ENCODE measurements at places on chromosomes 2 and 18.

DNA sequence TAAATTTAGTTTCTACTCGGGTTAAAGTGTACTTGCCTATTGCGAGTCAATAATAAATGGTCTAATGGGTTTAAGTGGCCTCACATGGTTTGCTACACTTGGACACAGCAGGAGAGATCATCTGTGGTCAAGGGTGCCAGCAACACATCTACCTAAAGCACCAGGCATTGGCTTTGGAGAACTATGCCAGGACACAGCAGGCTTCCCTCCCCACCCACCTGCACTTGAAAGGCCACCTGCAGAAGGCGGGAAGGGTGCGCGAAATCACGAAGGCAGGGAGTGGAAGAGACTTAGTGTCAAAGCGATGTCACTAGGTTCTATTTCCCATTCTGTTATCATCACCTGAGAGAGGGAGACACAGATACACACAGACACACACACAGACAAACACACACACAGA, 44.5 kb downstream of the MYT1L start:
- no peak overlapping the region for H3K4me3 ChIP-seq
- no peaks in the 10 kb centered on the region for H3K36me3 ChIP-seq
- H3K4me1 ChIP-seq: no peaks in the 10 kb centered on the region
- no peaks in the 10 kb centered on the region for H3K27me3 ChIP-seq
- no peak for DNase-seq

- H3K4me1 ChIP-seq: no peaks in the 10 kb centered on the region
- DNase-seq: no peak
- no peaks in the 10 kb centered on the region for H3K27me3 ChIP-seq
- no peaks in the 10 kb centered on the region for H3K36me3 ChIP-seq
Measured at GRCh38 chr2:187574969-187575750, 20.9 kb upstream of the TFPI start.

DNA sequence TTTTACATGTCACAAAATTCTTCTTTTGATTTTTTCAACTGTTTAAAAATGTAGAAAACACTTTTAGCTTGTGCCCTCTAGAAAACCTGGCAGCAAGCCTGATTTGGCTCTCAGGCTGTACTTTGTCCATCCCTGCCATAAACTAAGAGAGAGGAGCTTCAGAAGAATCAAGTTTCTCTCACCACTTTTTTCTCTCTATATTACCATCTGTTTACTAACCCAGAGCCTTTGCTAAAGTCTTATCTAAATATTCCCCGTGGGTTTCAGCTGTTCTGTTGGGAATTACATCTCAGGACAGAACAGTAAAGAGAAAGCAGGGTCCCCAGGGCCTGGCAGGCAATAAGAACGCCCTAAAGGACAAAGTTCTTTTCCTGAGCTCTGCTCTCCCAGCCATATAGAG, 409.1 kb upstream of the CRIM1 start:
- no peaks in the 10 kb centered on the region for H3K27me3 ChIP-seq
- H3K36me3 ChIP-seq: no peaks in the 10 kb centered on the region
- DNase-seq: no peak
- H3K4me1 ChIP-seq: no peaks in the 10 kb centered on the region
- H3K27ac ChIP-seq: no peak overlapping the region
- no peak overlapping the region for H3K4me3 ChIP-seq

DNA sequence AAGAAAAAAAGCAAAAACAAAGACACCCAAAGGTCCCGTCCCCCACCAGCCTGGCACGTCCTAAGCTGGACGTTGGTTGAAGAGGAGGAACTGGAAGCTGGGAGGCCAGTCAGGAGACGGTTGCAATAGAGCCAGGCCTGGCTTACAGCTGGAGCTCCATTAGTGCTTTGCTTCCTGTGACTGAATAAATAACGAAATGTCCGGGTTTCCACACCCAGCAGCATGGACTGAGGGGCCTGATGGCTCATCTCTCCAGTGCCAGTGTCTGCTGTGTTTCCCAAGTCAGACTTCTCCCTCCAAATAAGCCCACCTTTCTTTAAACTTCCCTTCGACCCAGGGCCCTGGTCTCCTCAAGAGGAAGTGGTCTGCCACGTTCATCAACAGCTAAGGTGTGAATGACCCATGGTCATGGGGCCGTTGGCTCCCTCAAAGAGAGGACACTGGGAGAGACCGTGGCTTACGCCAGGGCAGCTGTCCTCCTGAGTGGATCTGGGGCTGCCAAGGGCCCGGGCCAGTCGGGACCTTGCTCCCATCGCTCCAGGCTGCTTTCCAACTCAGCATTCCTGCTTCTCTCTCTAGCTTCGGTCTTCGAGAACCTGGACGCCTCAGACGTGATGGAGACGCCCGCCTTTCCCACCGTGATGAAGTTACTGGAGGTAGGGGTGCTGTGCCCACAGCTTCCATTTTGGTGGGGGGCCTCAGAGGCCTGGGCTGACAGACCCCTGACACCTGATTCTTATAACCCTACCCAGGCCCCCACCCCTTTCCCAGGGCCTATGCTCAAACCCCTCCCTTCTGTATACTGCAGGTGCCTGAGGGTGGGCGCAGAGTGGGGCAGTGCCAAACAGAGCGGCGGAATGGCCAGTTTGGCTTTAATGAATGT, 44.9 kb downstream of the MYO7B start:
- no peaks in the 10 kb centered on the region for H3K36me3 ChIP-seq
- peaks cover 31% of the 10 kb centered on the region for H3K27me3 ChIP-seq
- no peak for DNase-seq
- H3K27ac ChIP-seq: no peak overlapping the region
- no peak overlapping the region for H3K4me3 ChIP-seq

DNA sequence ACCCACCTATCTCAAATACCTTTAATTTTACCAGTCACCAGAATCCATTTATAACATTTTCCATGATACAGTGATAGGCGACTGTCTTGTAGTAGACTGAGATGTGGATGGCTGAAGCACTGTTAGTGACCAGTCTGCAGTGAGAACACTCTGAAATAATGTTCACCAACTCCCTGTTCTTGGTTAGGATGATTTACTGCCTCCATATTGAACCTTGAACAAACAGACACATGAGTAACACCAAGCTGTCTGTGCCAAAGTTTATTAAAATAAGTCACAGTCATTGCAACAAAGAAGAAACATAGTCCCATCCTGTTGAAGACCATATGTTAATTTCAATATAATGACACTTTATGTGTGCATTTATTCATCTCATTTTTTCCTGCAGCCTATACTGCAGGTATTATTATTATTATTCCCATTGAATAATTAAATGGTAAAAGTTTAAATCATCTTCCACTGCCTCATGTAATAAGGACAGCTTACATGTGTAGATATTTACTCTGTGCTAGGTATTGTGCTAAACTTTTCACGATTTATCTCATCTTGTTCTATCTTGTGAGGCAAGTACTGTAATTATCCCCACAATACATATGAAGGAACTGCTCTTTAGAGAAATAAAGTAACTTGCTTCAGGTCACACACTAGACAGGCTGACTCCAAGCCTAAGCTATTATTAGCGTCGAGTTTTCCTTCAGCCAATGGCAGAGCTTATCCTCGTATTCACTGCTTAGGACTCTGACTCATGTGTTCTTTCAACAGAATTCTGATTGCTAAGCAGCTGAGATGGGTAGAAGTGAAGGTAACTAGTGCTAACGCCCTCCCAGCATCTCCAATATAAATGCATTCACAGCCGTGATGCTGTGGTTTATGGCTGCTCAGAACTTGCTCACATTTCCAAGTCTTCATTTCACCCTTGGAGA, 62.5 kb downstream of the ONECUT2 start:
- no peak overlapping the region for H3K27ac ChIP-seq
- H3K4me3 ChIP-seq: no peak overlapping the region
- H3K36me3 ChIP-seq: no peaks in the 10 kb centered on the region
- no peaks in the 10 kb centered on the region for H3K4me1 ChIP-seq

- peaks cover 15% of the 10 kb centered on the region for H3K4me1 ChIP-seq
- H3K27me3 ChIP-seq: peaks cover 8% of the 10 kb centered on the region
- no peak overlapping the region for H3K27ac ChIP-seq
Measured at GRCh38 chr2:173146590-173146989, 70.9 kb downstream of the MAP3K20 start.

- no peak for DNase-seq
- H3K27ac ChIP-seq: no peak overlapping the region
Measured at GRCh38 chr2:237534380-237534779, 32.0 kb upstream of the PRLH start.

DNA sequence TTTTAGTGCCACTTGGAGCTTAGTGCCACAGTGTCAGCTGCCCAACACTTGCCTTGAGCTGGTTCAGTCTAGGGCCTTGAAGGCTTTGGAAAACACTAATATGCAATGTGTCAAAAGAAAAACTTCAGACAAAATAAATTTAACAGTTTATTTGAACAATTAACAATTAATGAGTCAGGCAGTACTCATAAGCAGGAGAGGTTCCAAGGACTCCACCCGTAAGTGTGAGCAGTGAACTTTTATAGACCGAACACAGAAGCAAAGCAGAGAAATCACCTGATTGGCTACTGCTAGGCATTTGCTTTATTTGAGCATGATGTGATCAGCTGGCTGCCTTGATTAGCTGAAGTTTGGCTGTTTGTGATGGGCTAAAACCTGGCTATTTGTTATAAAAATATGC, 49.5 kb upstream of the TBC1D8 start:
- H3K27ac ChIP-seq: no peak overlapping the region
- no peak for DNase-seq
- peaks cover 20% of the 10 kb centered on the region for H3K27me3 ChIP-seq
- H3K36me3 ChIP-seq: no peaks in the 10 kb centered on the region
- H3K4me3 ChIP-seq: no peak overlapping the region

DNA sequence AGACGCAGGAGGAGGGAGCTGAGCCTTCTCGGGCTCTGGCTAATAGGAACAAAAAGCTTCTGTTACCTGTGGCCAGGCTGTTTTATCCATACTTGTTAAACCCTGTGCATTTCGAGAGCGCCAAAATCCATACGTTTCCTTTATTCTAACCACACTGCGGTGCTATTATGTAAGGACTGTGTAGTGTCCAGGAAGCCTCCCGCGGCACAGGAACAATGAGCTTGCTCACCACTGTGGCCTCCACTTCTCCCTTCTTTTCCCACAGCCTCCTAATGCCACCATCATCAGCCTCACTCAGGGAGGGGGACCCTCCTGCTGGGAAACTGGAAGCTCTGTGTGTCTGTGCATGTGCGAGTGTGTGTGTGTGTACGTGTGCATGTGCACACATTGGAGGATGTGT, 268.5 kb downstream of the HAUS1 start:
- no peaks in the 10 kb centered on the region for H3K36me3 ChIP-seq
- H3K4me1 ChIP-seq: no peaks in the 10 kb centered on the region
- peaks cover 19% of the 10 kb centered on the region for H3K27me3 ChIP-seq
- no peak for DNase-seq

- no peak overlapping the region for H3K4me3 ChIP-seq
- DNase-seq: no peak
- no peaks in the 10 kb centered on the region for H3K36me3 ChIP-seq
Measured at GRCh38 chr18:37489011-37489410, 76.6 kb downstream of the CELF4 start.

DNA sequence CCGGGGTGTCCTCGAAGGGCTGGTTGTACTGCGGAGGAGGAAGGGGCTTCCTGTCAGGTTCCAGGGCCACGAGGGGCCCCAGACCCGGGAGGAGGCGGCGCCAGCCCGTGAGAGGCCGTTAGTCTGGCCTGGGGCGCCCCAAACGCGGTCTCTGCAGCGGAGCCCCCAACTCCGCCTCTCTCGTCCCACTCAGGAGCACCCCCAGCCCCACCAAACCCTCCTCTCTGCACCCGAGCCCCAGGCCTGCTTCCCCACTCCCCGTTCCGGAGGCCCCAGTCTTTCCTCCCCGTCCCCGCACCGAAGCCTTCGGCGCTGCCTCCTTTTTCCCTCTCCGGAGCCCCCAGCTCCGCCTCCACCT, 473 bp downstream of the HJURP start:
- peak overlapping the region; percentile 89 for H3K27ac ChIP-seq
- peak overlapping the region; percentile 90 for H3K4me3 ChIP-seq
- peaks cover 50% of the 10 kb centered on the region for H3K36me3 ChIP-seq
- DNase-seq: no peak
- peaks cover 8% of the 10 kb centered on the region for H3K27me3 ChIP-seq

DNA sequence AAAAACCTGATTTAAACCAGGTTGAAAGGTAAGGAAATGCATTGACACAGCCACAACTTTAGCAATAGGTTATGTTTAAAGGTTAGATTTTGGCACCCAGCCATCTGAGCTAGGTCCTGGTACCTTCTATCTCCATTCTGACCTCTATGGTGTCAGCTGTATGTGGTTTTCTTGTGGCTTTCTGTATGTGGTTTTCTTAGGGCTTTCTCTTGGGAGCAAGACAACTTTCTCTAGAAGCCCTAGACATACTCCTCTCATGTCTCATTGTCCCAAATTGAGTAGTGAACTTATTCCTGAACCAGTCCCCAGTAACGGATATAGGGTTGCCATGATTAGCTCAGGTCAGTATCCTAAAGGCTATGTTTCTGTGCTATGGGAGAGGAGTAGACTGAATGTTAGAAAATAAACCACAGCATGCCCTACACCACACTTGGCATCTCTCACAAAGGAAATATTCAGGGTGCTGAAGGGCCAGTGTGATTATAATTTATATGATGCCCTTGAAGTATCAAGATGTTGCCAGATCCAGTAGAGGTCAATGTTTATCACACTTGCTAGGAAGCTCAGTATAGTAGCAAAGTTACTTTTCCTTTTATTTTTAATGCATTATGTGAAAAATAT, 176.1 kb downstream of the CAPN13 start:
- no peak overlapping the region for H3K4me3 ChIP-seq
- peaks cover 2% of the 10 kb centered on the region for H3K36me3 ChIP-seq
- H3K27ac ChIP-seq: no peak overlapping the region
- peaks cover 12% of the 10 kb centered on the region for H3K4me1 ChIP-seq

Measured in activated naive CD4-positive, alpha-beta T cell treated with anti-CD3 and anti-CD28 coated beads, Interleukin-2, amount 10 ng/mL, durations not matched to agents 7 days and 5 days (primary cell).